ENCODE measurements at places on chromosomes 13 and 19.

DNA sequence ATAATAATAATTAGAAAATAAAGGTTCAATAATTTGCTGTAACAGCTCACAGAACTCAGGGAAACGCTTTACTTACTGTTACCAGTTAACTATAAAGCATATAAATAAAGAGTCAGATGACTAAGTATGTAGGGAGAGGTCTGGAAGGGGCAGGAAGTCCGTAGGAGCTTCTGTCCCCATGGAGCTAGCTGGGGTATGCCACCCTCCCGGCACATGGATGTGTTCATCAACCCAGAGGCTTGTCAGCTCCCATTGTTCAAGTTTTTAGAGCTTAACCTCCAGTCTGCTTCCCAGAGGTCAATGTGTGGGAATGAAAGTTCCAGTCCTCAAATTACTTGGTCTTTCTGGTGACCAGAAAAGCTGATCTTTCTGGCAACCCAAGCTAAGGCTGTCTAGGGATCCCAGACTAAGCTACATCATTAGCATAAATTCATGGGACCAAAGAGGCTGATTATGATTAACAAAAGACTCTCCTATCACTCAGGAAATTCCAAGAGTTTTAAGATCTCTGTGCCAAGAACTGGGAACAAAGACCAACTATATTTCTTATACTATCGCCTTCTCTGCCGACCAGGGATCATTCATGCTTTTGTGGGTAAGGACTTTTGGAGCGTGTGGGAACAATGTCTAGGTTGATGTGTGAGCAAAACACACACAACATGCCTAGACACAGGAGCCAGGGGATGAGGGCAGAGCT lies 31.7 kb upstream of the ZNF507 start:
- no peak for DNase-seq

DNA sequence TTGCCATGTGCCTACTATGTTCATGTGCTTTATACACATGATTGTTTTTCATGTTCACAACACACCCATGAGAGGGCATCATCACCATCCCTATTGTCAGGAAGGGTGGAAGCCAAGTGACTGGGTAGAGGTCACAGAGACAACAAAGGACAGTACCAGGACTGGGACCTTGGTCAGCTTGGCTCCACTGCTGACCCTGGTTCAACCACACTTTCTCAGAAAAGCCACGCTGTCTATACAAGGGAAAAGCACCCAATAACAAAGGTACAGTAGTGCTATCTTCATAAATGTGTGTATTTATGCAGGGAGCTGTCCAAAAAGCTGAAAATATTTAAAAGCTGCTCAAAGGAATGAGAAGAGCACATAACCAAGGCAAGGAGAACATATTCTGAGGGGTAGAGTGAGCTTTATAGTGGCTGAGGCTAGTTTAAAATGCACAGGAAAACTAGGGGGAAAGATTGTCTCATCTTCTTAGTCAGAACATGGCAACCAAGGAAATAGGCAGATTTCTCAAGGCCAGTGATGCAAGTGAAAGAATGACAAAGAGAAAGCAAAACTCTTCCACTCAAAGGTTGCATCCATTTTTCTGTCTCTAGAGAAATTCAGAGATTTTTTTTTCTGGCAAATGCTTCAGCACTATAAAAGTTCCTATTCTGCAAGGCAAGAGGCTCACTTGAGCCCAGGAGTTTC lies 415.0 kb downstream of the FOXO1 start:
- no peak for DNase-seq

- DNase-seq = no peak
Observed at GRCh38 chr19:23972161-23972560, 57.5 kb downstream of the ZNF726 start.

- DNase-seq = peak; percentile 72
Observed at GRCh38 chr13:44906713-44907112, 82.6 kb downstream of the NUFIP1 start.

DNA sequence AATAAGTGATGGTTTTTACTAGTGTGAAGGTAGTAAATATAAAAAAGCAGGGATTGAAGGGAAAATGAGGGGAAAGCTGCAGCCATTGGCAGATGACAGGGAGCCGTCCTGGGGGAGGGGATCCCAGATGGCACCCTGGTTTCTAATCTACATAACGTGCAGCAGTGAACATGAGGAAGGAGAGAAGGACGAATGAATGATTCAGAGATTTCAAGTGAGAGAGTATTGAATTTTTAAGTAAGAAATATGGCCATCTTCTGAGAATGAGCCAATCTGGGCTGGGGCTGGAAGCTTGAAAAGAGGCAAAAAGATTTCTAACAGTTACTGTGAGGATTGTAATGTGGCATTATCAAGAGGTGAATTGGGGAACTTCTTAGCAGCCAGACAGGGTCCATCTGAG lies 414.2 kb downstream of the MYO16 start:
- no peak for DNase-seq

- no peak for DNase-seq
Observed at GRCh38 chr13:91158017-91158395, 189.5 kb upstream of the MIR17HG start.

DNA sequence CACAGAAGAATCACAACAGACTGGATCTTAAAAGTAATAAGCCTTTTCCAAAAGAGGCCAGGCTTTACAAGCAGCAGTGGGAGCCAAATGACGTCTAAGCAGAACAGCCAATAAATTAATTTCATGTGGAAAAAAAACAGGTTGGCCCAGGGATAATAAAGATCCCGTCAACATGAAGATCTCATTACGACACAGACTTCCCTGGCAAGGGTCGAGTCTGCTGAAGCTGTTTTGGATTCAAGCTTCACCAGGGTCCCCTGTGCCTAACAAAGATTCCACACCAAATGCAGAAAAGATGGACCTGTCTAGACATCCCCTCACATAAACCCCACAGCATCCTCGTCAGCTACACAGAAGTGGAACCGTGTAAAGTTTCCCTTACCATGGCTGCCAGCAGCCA lies 215.1 kb upstream of the ZNF507 start:
- DNase-seq = no peak

GRCh38 chr13:26471807-26472206 lies 85.7 kb upstream of the WASF3 start:
- DNase-seq = no peak

GRCh38 chr13:113430378-113431110 lies 22.7 kb downstream of the ADPRHL1 start:
- DNase-seq = no peak

DNA sequence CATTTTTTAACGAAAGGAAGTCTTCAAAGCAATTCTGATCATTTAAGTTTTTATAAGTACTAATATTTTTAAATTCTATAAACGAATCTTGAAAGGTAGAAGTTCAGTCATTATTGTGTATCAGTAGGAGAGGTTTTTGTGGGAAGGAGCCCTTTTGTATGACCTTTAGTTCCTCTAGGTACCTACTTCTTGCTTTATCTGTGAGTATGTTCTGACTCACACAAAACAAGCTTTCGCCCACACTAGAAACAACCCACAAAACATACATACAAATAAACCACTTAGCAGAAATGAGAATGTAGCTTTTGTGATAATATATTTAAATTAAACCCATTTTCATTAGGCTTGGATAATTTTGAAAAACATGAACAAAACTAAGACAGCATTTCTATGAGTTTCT lies 27.8 kb downstream of the ERCC5 start:
- DNase-seq = no peak

- DNase-seq = no peak
Observed at GRCh38 chr13:74661851-74662250, 527.6 kb upstream of the KLF12 start.

- no peak for DNase-seq
Observed at GRCh38 chr13:41710771-41711170, 250.1 kb downstream of the VWA8 start.

GRCh38 chr13:71039440-71039839 lies 827.6 kb downstream of the DACH1 start:
- DNase-seq = no peak

DNA sequence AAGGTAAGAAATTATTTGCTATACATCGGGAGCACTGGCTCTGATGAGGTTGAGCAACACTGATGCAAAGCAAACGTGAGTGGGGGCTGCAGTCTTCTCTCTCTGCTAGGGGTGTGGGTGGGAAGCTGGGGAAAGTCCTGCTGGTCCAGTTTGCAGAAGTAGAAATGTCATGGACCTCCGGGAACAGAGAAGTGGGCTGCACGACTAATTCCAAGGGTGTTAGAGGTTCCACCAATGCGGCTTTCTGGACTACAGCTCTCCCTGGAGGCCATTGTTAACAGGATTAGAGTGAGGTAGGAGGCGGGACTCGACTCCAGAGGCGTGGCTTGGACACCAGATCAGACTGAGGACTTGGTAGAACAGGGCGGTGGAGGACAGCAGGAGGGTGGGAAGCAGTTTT lies 5.7 kb upstream of the FBXO27 start:
- DNase-seq = no peak

- DNase-seq = peak; percentile 31
Observed at GRCh38 chr13:106143392-106143791, 392.1 kb downstream of the EFNB2 start.

DNA sequence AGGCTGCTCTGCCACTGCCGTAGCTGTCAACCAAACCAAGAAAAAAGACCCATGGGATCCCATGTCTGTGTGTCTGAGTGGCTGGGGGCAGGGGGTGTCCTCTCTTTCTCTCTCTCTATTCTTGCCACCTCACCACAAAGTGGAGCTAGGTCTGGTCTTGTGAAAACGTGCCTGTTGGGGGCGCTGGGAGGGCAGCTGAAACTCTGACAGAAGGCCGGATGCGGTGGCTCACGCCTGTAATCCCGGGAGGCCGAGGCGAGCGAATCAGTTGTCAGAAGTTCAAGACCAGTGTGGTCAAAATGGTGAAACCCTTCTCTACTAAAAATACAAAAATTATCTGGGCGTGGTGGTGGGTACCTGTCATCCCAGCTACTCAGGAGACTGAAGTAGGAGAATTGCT lies 29.2 kb downstream of the ZNF146 start:
- DNase-seq = no peak

DNA sequence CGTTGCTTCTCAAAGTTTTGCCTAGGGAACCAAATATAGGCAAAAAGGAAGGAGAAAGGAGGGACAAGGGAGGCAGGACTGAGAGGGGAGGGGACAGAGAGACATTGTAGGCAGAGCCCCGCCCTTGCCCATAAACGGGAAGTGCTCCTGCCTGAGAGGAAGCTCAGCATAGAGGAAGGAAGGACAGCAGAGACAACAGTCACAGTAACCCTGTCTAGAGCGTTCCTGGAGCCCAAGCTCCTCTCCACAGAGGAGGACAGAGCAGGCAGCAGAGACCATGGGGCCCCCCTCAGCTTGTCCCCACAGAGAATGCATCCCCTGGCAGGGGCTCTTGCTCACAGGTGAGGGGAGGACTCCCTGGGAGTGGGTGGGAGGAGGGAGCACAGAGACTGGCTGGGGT lies at the start of gene CEACAM21:
Gene CEACAM21 (plus strand): TSS at position 169 of the 400 bp plus-strand sequence. CDS start 109 bp downstream, at position 278.
- no peak for DNase-seq

GRCh38 chr19:41411968-41412265 lies 14.3 kb downstream of the BCKDHA start:
- DNase-seq = no peak

DNA sequence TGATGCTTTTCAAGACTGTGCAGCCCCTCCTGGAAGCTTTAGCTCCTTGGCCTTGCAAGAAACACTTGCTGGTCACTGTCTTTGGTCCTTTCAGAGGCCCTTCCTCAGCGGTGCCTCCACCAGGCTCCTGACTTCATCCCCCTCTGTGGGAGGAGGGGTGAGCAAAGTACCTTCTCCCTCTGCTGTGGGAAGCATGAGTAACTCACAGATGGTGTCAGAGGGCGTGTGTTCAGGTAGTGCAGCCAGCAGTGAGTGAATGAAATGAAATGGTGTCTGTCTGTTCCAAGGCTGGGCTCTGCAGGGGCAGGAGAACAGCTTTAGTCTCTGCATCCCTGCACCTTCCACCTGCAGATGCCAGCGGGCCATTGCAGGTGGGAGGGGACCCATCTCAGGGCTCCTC lies 102.9 kb downstream of the SHISA2 start:
- DNase-seq = no peak

DNA sequence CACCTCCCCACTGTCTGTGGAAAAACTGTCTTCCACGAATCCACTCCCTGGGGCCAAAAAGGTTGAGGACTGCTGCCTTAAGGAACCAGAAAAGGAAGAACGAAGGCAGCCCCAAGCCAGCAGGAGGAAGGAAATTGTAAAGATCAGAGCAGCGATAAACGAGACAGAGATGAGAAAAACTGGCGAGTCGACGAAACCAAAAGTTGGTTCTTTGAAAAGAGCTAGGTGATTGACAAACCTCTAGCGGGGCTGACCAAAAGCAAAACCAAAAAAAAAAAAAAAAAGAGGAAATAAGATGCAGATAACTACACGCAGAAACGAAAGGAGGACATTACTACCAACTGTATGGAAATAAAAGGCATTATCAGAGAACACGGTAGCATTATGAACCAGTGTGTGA lies 76.9 kb downstream of the GADD45B start:
- DNase-seq = no peak

DNA sequence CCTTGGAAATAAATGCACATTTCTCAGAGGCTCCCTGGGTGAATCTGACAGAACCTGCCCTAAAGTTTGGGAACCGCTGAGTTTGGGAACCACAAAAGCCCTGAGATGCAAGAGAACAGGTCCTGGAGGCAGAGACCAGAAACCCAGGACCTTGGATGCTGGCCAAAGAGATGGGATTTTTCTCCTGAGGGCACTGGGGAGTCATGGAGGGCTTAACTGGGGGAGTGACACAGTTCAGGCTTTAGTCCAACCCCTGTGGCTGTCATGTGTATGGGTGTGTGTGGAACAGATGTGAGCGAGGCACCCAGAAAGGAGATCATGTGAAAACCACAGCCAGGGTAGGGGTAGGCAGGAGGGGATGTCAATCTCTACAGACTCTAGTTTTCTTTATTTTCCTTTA lies 3.9 kb upstream of the NCCRP1 start:
- no peak for DNase-seq

- DNase-seq = no peak
Observed at GRCh38 chr13:68808456-68808855, 1299.2 kb upstream of the ATXN8OS start.

DNA sequence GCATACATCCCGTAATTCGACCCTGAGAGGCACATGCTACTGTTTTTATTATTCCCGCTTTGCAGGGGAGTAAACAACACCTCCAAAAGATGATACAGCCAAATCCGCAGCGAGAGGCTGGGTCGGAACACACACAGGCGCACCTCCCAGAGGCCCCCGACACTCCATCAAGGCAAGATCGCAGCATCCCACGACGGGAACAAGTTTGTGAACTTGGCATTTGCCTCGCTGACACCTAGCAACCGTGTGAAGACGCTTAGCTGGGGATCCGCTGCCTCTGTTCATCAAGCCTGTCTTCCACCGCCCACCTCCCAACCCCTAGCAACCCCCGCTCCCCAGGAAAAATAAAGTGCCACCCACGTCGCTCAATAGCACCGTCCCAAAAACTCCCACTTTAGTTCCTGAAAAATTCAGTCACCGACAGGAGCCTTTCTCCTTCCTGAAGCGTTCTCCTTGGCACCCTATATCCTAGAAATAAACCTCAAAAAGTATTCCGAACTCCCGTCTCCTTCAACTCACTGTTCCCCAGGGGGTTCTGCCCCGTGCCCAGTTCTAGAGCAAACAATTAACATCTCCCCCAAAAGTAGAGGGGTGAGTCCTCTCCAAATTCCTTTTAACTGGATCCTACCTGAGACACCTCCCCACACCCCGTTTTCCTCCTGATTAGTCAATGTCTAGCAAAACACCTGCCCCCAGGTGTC lies 1.7 kb downstream of the GNG7 start:
- DNase-seq = no peak

All from AG09319 (cell line).